ENCODE measurements at places on chromosomes 5 and 9.

GRCh38 chr5:154071799-154072413 is 33.1 kb downstream of the MFAP3 start:
- no peak for DNase-seq

DNA sequence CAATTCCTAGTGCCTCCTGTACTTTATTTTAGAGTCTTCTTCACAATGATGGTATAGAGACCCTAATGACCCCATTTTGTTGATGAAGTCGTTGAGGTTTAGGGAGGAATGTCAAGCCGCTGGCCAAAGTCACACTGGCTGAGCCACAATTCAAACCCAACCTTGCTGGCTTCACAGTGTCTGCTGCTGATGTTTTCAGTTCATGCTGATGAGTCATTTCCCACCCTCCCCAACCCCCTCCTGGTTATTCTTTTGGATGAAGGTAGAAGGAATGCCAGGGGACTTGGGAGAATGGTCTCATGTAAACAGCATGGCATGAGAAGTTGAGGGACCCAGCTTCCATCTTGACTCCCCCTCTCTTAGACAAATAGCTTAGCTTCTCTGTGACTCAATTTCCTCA is 68.6 kb downstream of the TMEM252 start:
- no peak for DNase-seq

DNA sequence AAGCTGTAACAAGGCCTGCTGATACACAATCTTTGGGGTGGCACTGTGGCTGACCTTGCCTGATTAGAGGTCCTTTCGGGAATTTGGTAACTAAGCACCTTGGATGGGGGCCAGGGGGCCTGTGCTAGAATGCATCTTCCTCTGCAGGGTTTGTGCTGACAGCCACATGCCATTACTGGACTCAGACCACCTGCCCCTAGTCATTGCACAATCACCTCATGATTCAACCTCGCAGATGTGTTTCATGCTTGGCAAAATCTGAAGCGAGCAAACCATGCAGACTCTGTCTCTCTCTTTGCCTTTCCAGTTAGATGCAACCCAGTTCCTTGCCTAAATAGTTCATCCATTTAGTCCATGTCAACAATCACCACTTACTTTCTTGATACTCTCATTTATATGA is 96.5 kb upstream of the ERCC6L2 start:
- DNase-seq, result no peak

GRCh38 chr5:158758675-158759074 is 341.0 kb downstream of the EBF1 start:
- DNase-seq, result no peak

GRCh38 chr5:172385707-172386106 is 68.6 kb downstream of the SH3PXD2B start:
- no peak for DNase-seq

- no peak for DNase-seq
Observed at GRCh38 chr9:100307080-100307479, 45.7 kb downstream of the TEX10 start.

DNA sequence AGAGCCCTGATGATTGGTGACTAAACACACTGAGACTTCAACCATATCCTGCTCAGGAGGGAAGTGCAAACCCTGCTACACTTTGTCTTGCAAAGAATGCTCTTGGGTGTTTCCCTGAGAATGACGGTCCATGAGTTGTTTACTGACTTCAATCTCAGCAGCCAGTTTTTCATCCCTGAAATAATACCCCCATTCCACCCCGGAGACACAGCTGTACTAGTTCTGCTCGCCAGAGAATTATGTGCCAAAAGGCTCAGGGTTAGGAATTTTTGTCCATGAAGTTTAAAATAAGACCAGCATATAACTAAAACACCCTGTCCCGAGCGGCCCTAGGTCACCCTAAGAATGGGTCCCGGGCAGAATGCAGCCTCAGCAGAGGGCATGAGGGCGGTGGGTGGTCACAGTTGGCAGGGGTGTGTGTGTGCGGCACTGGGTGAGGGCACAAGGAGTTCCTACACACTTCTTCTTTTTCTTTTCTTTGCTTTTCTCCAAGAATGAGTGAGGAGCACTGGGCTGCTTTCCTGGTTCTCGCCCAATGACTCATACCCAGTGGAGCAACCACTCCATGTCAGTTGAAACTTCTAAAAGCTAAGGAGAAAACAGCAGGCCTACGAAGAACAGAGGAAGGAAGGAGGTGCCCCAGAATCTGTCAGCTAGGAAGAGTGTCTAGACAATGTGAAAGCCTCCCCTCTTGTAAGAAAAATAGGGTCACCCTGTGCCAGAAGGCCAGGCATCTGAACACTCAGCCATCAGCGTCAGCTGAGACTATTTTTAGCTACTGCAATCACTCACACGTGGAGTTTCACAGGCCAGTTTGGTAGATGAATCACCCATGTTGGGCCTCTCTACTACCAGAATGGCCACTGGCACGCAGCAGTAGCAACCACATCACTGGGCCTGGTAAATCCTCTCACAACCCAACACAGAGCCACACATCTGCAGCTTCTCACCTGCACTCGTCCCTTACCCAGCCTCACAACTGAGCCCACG is 105.9 kb downstream of the DPYSL3 start:
- no peak for DNase-seq

DNA sequence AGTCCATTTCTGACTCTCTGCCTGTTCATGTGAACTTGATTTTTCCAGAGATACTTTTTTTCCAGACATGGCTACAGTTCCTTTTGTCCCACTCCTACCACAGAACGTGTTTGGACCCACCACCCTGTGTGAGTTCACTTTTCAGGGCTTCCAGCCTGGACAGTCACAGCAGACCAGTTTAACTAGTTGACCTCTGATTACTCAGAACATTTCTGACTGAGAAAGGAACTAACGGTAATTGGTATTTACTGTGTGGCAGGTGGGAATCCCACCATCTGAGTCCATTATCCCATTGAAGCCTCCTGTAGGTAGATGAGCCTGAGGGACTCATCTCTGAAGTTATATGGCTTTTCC is 210.1 kb downstream of the GOLPH3 start:
- no peak for DNase-seq

GRCh38 chr9:79955300-79955699 is 383.5 kb downstream of the TLE4 start:
- DNase-seq, result no peak

DNA sequence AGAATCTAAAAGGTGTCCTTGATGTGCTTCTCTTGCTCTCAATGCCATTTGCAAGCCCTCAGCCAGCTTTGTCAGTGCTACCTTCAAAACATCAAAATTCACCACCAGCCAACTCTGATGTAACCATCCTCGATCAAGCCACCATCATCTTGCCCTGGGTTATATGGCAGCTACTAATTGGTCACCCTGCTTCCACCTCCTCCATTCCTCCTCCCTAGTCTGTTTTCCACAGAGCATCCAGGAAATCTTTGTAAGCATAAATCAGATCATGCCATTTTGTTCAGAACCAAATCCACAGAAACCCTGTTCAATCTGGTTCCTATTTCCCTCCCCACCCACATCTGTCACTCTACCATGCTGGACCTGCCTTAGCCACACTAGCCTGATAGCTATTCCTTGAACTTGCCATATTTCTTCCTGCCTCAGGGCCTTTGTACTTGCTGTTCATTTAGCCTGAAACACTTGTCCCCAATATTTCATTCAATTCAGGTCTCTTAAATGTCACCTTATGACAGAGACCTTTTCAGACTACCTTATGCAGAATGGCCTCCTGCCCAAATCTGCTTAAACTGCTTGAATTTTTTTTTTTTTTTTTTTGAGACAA is 1.9 kb upstream of the B4GALT1 start:
- no peak for DNase-seq

DNA sequence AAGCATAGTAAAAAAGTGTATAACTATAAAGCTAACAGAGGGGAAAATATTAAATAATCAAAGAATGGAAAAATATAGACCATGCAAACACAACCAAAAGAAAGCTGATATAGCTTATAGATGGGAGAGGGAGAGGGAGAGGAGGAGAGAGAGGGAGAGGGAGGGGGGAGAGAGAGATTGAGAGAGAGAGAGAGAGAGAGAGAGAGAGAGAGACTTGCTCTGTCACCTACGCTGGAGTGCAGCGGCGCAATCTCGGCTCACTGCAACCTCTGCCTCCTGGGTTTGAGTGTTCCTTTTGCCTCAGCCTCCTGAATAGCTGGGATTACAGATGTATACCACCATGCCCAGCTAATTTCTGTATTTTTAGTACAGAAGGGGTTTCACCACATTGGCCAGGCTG is 110.6 kb downstream of the RAPGEF6 start:
- no peak for DNase-seq

GRCh38 chr5:30832519-30832918 is 361.0 kb upstream of the CDH6 start:
- no peak for DNase-seq

Data from NCI-H1436 treated with DMSO at 0.1 percent for 48 hours (cell line).